ENCODE measurements at places on chromosomes 1 and 21.

DNA sequence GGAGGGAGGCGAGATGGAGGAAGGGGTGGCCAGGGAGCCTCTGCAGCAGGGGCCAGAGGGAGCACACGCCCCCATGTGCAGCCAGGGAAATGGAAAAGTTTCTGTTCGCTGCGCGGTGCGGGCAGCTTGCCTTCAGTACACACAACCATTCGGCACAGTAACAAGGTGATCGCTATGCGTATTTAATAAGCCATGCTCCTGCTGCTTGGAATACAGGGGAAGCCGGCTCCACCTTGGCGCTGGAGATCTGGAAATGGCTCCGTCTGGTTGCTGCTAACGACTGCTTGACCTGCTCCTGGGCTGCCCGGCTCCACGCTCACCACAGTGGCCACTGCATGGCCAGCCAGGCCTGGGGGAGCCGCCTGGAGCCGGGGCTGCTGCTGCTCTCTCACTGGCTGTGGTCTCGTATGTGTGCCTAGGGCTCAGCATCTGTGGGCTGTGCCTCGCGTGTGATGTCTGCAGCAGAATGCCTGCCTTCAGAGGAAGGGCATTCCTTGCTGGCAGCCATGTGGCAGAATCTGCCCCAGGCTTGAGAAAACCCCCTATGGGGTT is 86.4 kb upstream of the ACTL8 start:
- no peak for DNase-seq

GRCh38 chr1:159005676-159006075 is 4.0 kb upstream of the IFI16 start:
- peak; percentile 18 for DNase-seq

DNA sequence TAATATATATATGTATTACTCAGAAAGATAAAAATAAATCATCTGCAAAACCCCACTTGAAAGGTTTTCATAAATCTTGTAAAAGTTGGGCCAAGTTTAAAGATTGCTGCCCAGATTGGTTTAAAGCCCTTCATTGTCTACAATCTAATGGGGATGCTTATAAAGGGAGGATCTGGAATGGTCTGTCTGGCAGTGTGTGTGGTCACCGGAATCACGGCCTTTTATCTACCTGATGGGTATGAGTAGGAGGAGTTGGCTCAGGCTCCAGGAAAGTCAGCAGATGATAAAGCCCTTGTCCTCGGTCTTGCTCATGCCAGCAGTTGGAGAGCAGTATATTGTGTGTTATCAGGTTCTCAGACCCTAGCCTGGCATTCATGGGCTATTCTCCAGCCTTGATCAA is 197.7 kb downstream of the ROR1 start:
- DNase-seq: no peak

GRCh38 chr1:188496506-188496905 is 1667.8 kb downstream of the PLA2G4A start:
- no peak for DNase-seq

GRCh38 chr1:16013220-16013907 is 4.5 kb downstream of the HSPB7 start:
- peak; percentile 48 for DNase-seq

DNA sequence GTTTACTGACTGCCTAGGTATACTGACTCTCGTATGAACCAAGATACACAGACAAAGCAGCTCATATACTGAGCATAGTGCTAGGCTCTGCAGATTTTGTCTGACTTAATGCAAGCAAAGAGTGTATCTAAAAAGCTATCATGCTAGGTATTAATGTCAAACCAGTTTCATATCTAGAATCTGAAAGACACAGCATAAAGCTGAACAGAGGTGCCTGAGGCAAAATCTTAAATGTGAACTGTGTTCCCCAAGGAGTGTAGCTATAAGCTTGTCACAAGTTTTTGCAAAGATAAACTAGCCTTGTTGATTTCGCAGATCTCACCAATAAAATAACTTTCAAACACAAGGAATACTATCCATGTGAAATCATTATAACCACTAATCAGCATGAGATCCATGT is 18.1 kb downstream of the JAK1 start:
- DNase-seq: no peak

- no peak for DNase-seq
These were observed 555.6 kb downstream of the LTN1 start for GRCh38 chr21:28437061-28437460.

- no peak for DNase-seq
These were observed 49.4 kb downstream of the TMCO4 start for GRCh38 chr1:19750101-19750881.

Measured in BE2C (cell line).